ENCODE measurements at places on chromosomes 1 and 21.

DNA sequence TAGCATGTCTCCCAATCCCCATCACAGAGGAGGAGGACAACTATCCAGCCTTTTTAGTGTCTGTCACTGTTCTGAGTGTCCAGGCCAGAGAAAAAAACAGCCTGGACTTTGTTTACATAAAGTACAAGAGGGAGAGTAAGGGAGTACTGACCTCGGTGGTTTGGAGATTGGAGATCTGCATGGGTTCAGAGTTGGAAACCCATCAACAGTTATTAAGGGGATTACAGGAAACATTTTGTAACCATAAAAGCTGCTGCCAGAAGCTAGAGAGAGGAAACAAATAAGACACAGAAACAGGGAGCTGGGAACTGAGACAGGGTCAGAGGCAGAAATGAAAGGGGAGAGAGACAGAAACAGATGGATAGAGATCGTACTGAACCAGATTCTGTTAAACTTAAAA lies 131.5 kb upstream of the CTTNBP2NL start:
- DNase-seq = no peak

- DNase-seq = no peak
These were observed 4.3 kb upstream of the TEDDM1 start for GRCh38 chr1:182404781-182405180.

- DNase-seq = peak; percentile 97
These were observed 8.2 kb downstream of the UQCRHL start for GRCh38 chr1:15799004-15799867.

GRCh38 chr1:243253926-243254232 lies 1.2 kb downstream of the CEP170 start:
- no peak for DNase-seq

DNA sequence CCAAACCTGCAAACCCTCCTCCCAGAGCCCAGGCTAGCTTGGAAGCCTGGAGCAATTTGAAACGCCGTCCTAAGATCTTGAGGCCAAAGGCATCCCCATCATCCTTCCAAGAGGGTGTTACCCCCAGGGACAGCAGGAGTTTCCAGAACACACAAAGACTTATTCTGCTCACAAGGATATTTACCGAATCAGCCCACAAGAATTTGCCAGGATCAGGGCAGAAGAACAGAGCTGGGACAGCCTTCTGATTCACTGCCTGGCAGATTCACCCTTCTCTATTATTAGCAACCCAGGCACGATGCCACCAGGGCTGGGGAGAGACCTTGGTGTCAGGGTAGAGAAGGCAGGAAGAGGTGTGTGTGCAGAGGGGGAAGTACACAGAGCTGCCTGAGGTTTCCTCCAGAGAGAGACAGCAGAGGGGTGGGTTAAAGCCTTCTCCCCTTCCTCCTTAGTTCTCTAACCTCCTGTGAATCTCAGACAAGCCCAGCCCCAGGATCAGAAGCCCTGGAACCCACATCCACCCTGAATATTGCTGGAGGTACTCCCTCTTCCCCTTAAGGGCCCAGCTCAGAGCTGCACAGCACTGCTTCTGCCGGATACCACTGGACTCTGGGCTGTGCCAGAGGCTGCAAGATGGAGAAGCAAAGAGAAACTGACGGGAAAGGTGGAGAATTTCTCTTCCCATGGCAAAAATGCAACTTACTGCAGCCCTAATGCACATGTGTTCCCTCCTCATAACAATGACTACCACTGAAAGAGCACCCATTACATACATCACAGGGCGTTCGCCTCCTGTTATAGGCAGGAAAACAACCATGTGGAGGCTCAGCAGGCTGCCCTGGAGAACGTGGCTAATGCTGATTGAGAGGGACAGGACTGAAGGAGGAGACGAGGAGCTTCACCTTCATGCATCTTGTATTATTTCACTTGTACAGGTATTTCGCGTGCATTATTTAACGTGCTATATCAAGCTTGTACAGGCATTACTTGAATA lies 61.8 kb downstream of the ITPKB start:
- DNase-seq = peak; percentile 43

DNA sequence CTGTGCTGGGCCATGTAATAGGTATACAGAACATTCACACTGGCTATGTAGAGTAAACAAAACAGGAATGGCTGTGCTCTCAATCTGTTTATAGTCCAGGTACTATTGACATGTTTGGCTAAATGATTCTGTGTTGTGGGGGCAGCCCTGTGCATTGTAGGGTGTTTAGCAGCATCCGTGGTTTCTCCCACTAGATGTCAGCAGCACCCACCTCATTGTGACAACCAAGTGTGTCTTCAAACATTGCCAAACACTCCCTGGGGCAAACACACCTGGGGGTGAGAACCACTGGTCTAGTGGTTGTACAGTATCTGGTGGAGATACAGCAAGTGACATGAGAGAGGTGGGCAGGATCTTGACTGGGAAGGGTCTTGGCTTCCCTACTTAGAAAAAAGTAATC lies 80.4 kb upstream of the SPATA6 start:
- DNase-seq = no peak

DNA sequence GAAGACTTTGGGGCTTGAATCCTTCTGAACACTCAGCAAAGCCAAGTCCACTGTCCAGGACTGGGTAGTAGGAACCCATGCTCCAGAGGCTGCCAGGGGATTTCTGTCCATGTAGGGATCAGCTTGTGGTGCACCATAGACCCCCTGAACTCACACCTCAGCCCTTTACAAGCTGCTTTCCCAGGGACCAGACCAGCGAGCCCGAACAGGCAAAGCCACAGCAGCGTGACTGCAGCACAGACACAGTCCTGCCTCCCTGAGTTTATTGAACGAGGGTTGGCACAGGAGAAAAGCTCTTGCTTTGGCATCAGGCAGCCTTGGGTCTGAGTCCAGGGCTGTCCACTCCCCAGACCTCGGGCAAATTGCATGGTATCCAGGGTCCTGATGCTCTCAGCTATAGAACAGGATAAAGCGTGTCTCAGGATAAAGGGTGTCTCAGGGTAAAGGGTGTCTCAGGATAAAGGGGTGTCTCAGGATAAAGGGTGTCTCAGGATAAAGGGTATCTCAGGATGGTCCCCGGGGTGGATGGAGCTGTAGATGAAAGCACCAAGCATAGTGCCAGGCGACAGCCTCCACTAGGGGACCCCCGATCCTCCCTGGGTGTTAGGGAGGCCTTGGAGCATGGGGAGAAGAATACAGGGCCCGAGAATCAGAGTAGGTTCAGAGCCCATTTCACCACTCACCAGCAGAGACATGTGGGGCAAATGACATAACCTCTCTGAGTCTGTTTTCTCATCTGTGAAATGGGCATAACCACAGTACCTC lies 648.8 kb downstream of the NPHP4 start:
- DNase-seq = no peak

DNA sequence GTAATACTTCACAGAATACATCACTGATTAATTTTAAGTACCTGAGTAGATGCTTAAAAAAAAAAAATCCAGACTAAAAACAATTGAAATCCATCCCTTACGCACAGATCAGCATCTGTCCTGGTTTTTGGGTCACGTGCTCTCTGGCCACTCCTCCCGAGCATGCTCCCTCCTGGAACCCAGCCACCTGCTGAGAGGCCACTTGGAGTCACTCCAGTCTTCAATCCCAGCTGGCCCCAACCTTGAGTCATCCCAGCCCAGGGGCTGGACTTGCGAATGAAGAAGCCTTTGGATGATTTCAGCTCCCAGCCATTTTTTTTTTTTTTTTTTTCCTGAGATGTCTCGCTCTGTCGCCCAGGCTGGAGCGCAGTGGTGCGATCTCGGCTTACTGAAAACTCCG lies 8.9 kb downstream of the MAP1LC3C start:
- DNase-seq = peak; percentile 83

GRCh38 chr1:161089251-161089924 lies at the start of gene NECTIN4:
Gene NECTIN4, minus strand, starts transcription at chr1:161089558. Its CDS starts 262 bp downstream, at chr1:161089296.
- DNase-seq = no peak

DNA sequence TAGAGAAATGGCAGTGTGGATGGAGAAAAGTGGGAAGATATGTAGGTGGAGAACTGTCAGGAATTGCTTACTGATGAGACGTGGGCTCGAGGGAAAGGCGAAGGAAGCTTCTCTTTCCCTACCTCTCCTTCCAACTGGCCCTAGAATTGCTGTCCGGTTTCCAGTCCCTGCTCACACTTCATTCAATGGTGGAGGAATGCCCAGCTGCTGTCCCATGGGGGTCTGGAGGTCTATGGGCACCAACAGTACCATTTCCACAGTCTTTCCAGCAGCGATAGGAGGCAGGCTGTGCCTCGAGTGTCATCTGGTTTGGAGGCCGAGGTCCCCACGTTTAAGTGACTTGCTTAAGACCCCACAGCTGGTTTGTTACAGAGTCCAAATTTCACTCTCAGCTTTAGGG lies 31.5 kb upstream of the CD1D start:
- no peak for DNase-seq

DNA sequence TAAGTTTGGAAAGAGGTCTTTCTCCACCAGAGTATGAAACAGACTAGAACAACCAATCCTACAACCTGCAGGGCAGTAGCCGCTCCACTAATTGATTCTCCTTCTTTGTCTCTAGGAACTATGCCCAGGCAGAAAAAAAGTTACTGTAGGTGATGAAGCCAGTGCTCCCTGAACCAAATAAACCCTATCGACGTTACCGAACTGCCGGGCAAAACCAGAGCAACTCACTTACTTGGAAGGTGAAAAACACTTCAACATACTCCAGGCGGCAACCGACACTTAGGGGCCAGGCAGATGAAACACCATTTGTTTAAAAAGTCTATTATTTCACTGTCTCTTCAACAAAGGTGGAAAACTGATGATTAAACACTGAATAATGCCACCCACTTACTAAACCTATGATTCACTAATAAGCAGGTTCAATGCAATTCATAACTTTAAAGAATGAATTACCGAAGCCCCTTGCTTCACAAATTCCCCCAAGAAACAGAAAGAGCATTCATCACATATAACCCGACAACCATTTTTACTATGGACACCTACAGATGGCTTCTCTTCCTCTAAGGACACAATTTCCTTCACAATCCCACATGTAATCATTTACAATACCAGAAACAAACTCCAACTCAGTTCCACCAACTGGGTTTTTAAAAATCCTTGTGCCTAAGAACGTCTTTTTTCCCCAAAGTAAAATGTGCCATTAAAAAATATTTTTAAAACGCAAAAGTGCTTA lies 1.6 kb downstream of the NRIP1 start:
- DNase-seq = no peak

Data from brain microvascular endothelial cell (primary cell).